ENCODE measurements at places on chromosomes 7 and 10.

DNA sequence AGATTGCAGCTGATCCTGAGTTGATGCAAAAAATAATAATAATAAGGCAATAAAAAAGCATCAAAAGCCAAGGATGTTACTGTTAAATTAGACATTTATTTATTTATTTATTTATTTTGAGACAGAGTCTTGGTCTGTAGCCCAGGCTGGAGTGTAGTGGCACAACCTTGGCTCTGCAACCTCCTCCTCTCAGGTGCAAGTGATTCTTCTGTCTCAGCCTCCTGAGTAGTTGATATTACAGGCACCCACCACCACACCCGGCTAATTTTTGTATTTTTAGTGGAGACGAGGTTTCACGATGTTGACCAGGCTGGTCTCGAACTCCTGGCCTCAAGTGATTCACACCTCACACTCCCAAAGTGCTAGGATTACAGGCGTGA, 465.5 kb upstream of the NRP1 start:
- DNase-seq: no peak

GRCh38 chr7:3138997-3139396, 95.3 kb upstream of the CARD11 start:
- DNase-seq: no peak

DNA sequence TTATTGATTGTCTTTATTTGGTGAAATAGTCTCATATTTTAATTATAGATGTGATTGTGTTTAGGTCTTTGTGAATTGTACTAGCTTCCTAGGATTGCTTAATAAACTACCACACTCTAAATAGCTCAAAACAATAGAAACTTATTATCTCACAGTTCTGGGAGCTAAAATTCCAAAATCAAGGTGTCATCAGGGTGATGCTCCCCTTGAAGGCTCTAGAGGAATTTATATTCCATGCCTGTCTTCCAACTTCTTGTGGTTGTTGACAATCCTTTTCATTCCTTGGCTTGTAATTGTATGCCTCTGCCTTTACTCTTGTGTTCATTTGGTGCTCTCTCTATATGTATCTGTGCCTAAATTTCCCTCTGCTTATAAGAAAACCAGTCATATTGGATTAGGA, 155.3 kb upstream of the AKR1E2 start:
- no peak for DNase-seq

GRCh38 chr7:25171071-25171470, 46.0 kb upstream of the CYCS start:
- DNase-seq: no peak

DNA sequence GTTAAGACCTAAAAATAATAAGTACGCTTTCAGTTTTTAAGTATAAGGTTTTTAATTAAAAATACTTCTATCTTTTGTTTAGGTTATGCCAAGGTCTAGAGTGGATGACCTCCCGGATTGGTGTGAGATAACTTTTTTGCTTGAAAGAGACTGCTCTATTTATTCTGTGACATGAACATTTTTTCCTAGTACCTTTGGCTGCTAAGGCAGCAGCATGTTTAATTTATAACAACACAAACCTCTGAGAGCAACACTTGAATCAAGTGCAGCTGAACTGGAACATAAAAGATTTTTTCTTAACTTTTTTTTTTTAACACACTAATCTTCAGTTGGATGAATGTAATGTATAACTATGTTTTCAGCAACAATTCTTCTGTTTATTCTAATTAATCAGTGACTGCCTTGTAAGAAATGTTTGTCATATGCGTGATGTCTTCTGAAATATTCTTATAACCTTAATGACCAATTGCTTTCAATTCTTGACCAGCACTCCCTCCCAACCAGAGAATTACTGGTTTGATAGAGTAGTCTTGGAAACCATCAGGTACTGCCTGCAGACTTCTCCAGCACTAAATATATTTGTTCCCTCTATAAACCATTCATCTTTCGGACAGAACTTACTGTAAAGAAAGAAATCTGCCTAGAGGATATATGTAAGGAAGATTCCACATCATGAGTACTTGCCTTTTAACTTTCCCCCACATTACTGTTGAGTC, 16.0 kb downstream of the ARL5B start:
- DNase-seq: no peak

All from activated T-cell treated with anti-CD3 and anti-CD28 coated beads for 1 hour (primary cell).